Stimulated activated CD4-positive, alpha-beta T cell treated with anti-CD3 and anti-CD28 coated beads, Interleukin-15, amount 100 ng/mL, for 1 hour (primary cell): ENCODE measurements at places on chromosomes 12 and 14.

DNA sequence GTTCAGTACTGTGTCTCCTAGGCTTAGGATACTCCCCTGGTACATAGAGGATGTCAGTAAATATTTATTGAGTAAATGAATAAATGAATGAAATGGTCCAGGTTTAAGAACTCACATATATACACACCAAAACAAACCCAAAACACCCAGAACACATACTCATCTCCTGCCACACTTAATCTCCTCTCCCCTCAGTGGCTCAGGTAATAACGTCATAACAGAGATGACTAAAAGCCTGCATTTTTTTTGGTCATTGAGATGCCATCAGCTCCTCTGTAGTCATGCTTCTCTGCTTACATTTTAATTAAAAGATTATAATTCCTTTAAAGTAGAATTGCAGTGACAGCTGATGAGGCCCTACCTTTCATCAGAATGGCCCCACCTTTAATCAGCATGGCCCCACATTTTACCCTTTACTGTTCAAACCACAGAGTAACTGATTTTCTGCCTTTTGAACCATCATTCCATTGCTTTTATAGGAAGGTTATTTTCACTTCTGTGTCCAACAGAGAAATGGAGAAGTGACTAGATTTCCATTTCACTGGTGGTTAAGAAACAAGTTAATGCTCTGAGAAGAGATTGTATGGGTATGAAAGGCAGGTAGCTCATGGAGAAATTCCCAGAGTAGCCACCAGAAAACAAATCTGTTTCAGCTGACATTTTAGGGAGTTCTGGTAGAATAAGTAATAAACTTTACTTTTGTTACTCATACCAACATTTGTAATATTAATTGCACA lies 193.4 kb upstream of the ATP2B1 start:
- DNase-seq, result no peak

- DNase-seq, result no peak
These were observed 758.4 kb downstream of the FLRT2 start for GRCh38 chr14:86288336-86288735.

GRCh38 chr12:27333403-27334009 lies 870 bp downstream of the BMAL2 start:
- peak; percentile 37 for DNase-seq

GRCh38 chr12:111864913-111865312 lies 22.9 kb downstream of the MAPKAPK5 start:
- no peak for DNase-seq
